ENCODE measurements at places on chromosomes 3 and 15.

- no peak for DNase-seq
Observed at GRCh38 chr15:94336817-94337467, 105.6 kb downstream of the MCTP2 start.

- DNase-seq: no peak
Observed at GRCh38 chr15:90685591-90686434, 31.3 kb upstream of the BLM start.

- no peak for DNase-seq
Observed at GRCh38 chr3:12198301-12198700, 39.6 kb upstream of the TIMP4 start.

DNA sequence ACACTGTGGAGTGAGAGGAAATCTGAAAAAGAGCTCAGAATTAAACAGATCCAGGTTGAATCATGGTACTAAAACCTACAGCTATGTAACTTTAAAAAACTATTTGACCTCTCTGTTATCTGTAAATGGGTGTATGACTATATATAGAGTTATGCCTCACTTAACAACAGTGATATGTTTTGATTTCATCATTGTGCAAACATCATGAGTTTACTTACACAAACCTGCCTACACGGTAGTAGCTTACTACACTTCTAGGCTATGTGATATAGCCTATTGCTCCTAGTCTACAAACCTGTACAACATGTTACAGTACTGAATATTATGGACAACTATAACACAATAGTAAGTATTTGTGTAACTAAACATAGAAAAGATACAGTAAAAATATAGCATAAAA lies 191.6 kb upstream of the MEIS2 start:
- DNase-seq: no peak

GRCh38 chr3:63400246-63400860 lies 122.2 kb downstream of the SYNPR start:
- DNase-seq: no peak

- DNase-seq: no peak
Observed at GRCh38 chr3:156425651-156426050, 129.3 kb downstream of the SSR3 start.

DNA sequence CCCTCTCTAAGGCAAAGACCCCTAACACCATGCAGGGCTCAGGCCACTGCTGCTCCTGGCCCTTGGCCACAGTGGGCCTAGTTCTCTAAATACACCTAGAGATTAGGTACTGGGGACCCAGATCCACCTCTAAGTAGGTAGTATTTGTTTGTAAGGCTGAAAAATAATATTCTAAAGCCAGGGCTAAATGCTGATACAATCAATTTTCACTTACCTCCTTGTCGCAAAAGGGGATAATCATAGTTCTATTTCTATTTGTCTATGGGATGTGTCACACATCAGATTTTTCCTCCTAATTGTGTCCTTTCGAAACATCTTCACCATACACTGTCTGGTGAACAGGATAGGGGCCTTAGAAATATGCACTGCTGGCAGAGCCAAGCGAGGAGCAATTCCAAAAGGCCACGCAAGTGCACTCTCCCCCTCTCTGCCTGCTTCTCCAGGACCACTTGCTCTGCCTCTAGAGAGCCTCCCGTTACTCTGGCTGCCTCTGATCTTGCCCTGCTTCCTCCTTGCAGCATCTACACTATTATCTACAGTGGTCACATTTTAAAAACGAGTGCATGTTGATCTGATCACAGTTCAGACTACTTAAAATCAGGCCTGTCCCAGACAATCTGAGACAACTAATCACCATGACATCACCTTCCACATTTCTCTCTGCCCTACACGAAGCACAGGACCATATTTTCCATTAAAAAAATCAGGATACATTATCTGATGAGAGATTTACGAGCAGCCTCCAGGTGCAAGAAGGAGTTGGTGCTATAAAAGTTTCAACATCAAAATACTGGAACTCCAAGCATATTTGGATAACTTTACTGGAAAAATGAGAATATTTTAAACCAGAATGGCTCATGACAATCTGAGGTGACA lies 115.4 kb downstream of the MYLK start:
- no peak for DNase-seq

DNA sequence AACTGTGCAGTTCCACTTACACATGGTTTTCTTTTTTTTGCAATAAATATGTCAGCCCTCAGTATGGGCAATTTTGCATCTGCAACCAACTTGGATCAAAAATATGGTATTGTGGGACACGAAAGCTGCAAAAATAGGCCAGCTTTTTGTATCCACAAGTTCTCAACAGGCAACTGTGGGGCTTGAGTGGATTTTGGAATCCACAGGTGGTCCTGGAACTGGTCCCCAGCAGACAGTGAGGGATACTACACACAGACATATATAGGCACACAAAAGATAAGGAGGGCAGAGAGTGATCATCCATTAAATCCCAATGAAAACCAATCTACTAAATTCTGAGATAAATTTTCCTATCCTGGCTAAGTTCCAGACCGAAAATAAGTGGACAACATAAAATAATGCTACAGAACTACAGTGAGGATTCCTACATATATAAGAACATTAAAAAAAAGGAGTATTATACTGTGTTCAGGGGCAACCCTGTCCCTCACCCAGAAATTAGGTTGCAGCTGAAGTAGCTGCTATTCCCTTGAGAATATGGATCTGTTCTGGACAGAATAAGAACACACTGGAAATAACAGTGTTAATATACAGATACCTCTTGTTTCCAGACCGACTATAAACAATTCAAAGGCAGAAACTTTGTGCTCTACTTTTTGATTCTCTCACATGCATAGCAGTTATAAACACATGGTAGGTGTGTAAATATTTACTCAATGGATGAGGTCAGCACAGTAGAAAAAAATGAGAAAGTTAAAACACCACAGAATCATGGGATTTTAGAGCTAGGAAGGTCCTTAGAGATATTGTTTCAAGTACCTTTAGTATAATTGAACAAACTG lies 25.4 kb downstream of the DENND4A start:
- DNase-seq: no peak
